ENCODE measurements at places on chromosomes 12 and 14. TPM values are rescaled to one million over a fixed set of nuclear protein-coding genes. Genes with fewer than 3 reads are reported as not detected.

VRTN gene
- polyA plus RNA-seq = not detected

TSPAN8 gene
- 0.31 TPM for polyA plus RNA-seq

COL2A1 gene
- not detected for polyA plus RNA-seq

MAP1LC3B2 gene
- polyA plus RNA-seq = 0.81 TPM

GALNT6 gene
- polyA plus RNA-seq = 0.47 TPM

INHBC gene
- polyA plus RNA-seq = 0.10 TPM

ASPG gene
- not detected for polyA plus RNA-seq

CLEC1A gene
- not detected for polyA plus RNA-seq

ACVRL1 gene
- 0.07 TPM for polyA plus RNA-seq

RIMBP2 gene
- polyA plus RNA-seq = 1.1 TPM

GPRC5D gene
- polyA plus RNA-seq = not detected

TEAD4 gene
- polyA plus RNA-seq = 21.1 TPM

SMCO2 gene
- polyA plus RNA-seq = 0.21 TPM

PTCSC3 gene
- polyA plus RNA-seq = not detected

NRL gene
- polyA plus RNA-seq = 0.88 TPM

Data from SK-N-SH (cell line).